ENCODE measurements at places on chromosomes 1 and 21.
A peak's percentile ranks its signal among the peaks of the same experiment; 100 is the strongest.

DNA sequence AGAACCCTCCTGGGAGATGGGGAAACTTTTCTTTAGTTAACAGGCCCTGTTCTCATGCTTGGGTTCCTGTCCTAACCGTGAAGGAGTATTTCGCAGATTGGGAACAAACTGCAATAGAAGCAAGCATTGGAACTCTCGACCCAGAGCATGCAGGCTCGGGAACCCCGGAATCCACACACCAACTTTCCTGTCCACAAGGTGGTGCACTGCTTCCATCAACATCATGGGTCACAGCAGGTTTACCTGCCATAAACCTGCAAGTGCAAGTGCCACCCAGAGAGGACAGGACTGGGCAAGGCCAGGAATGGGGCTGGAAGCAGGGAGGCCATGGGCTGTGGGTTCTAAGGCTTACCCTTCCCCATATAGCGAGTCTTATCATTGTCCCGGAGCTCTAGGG is 6.9 kb downstream of the ENO1 start:
- peaks cover 42% of the 10 kb centered on the region for H3K4me1 ChIP-seq
- H3K27me3 ChIP-seq: no peaks in the 10 kb centered on the region
- DNase-seq: peak; percentile 68
- H3K4me3 ChIP-seq: no peak overlapping the region
- peak overlapping the region; percentile 70 for H3K27ac ChIP-seq

GRCh38 chr1:176136891-176137290 is 70.2 kb downstream of the COP1 start:
- no peak for DNase-seq
- no peak overlapping the region for H3K27ac ChIP-seq
- no peaks in the 10 kb centered on the region for H3K27me3 ChIP-seq
- no peaks in the 10 kb centered on the region for H3K4me1 ChIP-seq

DNA sequence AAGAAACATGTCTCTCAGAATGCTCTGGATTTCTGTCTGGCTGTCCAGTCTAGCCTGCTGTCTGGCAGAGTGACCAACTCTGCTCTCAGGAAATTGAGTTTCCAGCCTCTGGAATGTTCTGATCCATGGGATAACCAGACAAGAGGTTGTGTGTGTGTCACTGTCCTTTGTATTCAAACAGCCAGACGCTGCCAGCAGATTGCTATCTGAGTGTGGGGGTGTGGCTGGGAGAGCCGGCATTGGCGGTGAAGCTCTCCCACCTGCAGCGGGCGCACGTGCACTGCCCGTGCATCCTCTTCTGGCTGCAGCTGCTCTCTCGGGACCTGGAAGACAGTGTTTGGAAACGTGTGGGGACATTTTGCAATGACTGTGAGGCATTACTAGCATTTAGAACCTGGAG is 26.1 kb downstream of the PKP1 start:
- H3K4me1 ChIP-seq: peaks cover 23% of the 10 kb centered on the region
- H3K27ac ChIP-seq: no peak overlapping the region
- no peaks in the 10 kb centered on the region for H3K36me3 ChIP-seq
- DNase-seq: peak; percentile 82
- no peak overlapping the region for H3K4me3 ChIP-seq

GRCh38 chr1:181504399-181504842 is 21.1 kb downstream of the CACNA1E start:
- H3K4me3 ChIP-seq: no peak overlapping the region
- H3K4me1 ChIP-seq: no peaks in the 10 kb centered on the region
- no peaks in the 10 kb centered on the region for H3K36me3 ChIP-seq
- no peak overlapping the region for H3K27ac ChIP-seq

DNA sequence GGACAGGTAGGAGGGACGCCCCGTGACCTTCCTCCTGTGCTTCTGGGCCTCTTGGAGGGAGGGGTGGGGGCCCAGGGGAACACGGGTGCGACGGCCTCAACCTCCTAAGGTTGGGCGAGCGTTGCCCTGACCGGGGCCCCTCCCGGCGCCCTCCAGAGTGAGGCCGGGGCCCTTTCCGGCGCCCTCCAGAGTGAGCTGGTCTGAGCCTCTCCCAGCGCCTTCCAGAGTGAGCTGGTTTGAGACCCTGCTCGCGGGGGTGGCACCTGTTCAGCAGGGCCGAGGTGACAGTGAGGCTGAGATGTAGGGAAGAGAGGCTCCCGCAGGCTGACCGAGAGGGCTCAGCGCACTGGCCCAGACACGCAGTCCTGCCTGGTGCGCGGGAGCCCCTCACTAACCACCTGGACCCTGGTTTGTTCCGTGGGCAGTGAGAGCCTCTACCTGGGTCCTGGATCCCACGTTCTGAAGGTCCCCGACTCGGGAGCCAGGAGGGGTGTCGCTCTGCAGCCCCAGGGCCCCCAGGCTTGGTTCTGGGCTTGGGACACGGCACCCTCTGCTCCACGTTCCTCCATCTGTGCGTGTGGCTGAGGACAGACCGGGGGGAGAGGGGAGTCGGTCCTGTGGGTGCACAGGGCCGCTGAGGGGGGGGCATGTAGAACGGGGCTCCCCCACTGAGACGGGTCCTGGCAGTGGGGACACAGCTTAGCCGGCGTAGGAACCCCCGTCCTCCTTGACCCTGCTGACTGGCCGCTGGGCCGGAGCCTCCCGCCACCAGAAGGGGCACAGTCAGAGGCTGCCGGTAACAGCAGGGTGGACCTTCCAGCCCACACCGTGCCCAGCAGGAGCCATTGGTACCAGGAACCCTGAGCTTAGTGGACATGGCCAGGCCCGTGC is 1.4 kb downstream of the COL6A1 start:
- peak overlapping the region; percentile 87 for H3K27ac ChIP-seq
- H3K36me3 ChIP-seq: no peaks in the 10 kb centered on the region
- peak; percentile 11 for DNase-seq
- peak overlapping the region; percentile 45 for H3K4me3 ChIP-seq
- peaks cover 44% of the 10 kb centered on the region for H3K4me1 ChIP-seq

DNA sequence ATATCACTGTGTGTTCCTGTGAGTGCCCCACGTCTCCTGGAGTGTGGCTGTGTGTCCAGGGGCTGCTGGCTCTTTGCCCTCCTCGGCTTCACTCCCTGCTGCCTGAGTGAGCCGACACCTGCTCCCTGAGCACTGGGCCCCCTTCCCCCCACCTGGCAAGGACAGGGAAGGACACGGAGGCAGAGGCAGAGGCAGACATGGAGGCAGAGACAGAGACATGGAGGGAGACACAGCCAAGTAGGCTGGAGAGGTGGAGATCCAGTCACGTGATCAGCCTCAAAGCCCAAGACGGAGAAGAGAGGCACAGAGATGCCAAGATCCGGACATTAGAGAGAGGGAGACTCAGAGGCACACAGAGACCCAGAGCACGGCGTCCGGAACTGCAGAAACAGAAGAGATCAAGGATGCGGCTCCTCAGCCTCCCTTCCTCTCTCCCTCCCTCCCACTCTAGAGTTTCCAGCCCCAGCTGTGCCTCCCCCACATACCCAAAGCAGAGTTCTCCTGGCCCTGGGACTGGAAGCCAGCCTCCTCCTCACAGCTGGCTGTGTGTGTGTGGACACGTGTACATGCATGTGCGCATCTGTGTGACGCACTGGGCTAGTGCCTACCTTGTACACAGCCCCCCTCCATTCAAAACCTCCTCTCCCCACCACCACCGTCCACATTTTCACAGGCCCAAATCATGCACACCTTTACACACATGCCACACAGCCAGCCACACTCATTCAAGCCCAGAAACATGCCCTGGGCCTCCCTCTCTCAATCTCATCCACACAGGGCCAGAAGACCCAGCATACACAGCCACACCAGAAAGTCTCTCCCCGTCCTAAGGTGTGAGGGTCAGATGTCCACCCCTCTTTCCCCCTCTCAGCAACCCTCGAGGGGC is 39.1 kb upstream of the WASF2 start:
- no peak overlapping the region for H3K4me3 ChIP-seq
- H3K4me1 ChIP-seq: peaks cover 36% of the 10 kb centered on the region
- H3K27me3 ChIP-seq: no peaks in the 10 kb centered on the region
- H3K36me3 ChIP-seq: no peaks in the 10 kb centered on the region
- H3K27ac ChIP-seq: peak overlapping the region; percentile 88

GRCh38 chr1:225855503-225856300 is 26.5 kb downstream of the TMEM63A start:
- no peak overlapping the region for H3K27ac ChIP-seq
- H3K27me3 ChIP-seq: no peaks in the 10 kb centered on the region
- H3K36me3 ChIP-seq: peaks cover 21% of the 10 kb centered on the region
- no peaks in the 10 kb centered on the region for H3K4me1 ChIP-seq
- DNase-seq: no peak

DNA sequence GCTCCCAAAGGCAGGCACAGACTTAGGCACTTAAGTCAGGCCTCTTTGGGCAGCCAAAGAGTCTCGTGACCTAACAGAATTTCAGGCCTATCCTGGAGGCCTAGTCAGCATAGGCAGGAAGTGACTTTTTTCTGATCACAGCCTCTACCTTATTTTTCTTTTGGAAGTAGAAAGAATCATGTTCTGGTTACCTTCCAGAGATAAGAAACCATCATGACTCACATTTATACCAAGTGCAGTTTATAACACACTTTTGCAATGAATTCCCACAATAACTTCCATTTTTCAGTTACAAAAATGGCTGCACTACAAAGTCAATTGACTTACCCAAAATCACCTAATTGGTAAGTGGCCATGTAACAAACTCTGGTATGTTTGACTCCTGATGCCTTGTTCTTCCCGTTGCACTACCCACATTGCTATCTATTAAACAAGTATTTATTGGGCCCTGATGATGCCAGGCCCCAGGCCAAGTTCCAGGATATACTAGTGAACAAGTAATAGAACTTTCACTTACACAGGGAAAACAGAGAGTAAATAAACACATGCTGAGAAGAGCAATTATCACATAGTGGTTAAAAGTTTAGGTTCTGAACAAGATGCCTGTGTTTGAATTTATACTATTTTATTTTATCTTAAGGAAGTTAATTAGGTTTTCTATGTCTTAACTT is 74.3 kb downstream of the SH3GLB1 start:
- DNase-seq: no peak
- no peak overlapping the region for H3K4me3 ChIP-seq
- no peaks in the 10 kb centered on the region for H3K36me3 ChIP-seq
- no peaks in the 10 kb centered on the region for H3K27me3 ChIP-seq
- peaks cover 5% of the 10 kb centered on the region for H3K4me1 ChIP-seq

DNA sequence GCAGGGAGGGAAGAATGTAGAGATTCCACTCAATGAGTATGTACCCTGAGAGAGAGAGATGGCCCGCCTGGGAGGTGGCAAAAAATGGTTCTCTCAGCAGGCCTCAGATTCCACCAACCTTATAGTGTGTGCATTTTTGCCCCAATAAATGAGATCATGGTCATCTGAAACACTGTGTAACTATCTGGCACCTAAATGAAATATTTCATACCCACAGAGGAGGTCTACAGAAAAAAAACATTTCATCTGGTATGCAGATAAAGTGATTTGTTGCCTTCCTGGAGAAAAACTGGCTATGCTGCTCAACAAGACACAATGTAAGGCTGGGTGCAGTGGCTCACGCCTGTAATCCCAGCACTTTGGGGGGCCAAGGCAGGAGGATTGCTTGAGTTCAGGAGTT is 4.9 kb downstream of the TMCO2 start:
- H3K4me1 ChIP-seq: peaks cover 13% of the 10 kb centered on the region
- no peaks in the 10 kb centered on the region for H3K27me3 ChIP-seq
- no peak overlapping the region for H3K4me3 ChIP-seq
- no peak for DNase-seq
- no peak overlapping the region for H3K27ac ChIP-seq

GRCh38 chr1:158638146-158638545 is 33.1 kb downstream of the OR10Z1 start:
- no peaks in the 10 kb centered on the region for H3K4me1 ChIP-seq
- H3K27ac ChIP-seq: no peak overlapping the region
- H3K4me3 ChIP-seq: no peak overlapping the region
- H3K27me3 ChIP-seq: no peaks in the 10 kb centered on the region

GRCh38 chr1:220921971-220922635 is 42.9 kb downstream of the HLX start:
- H3K27me3 ChIP-seq: no peaks in the 10 kb centered on the region
- no peak overlapping the region for H3K27ac ChIP-seq
- no peaks in the 10 kb centered on the region for H3K36me3 ChIP-seq
- H3K4me3 ChIP-seq: no peak overlapping the region
- DNase-seq: no peak
- H3K4me1 ChIP-seq: no peaks in the 10 kb centered on the region
